ENCODE measurements at places on chromosomes 3 and 15.

GRCh38 chr3:7696320-7696719 lies 805.3 kb upstream of the LMCD1 start:
- DNase-seq = no peak

GRCh38 chr3:23256741-23257435 lies 53.8 kb downstream of the UBE2E2 start:
- DNase-seq = no peak

GRCh38 chr3:136078421-136079364 lies 113.2 kb downstream of the PPP2R3A start:
- DNase-seq = no peak

DNA sequence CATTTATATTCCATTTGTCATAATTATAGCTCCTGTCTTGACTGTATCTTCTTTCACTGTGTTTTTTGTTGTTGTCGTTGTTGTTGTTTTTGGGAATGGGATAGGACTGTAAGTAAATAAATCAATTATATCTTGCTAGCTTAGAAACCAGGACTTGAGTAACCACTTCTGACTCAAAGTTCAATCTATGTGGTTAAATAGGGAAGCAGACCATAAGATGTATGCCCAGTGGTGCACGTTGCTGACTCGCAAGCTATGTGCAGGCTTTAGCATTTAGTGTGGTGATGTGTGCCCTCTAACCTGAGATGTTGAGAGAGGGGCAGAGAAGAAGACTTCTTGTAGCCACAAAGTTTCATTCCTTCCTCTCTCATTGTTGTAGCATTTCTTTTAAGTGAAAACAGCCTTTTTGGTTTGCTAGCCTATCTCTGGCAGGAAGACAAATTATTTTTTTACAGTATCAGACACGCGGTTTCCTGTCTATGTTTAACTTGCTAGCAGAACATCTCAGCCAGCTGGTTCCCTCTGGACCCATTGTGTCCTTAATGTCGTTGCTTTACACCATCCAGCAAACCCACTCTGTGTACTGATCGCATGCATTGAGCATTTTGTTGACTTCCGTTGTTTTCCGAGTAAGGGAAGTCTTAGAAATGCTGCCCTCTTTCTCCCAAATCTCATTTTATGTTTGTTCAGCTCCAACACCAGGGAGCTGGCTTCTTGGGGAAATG lies 52.1 kb downstream of the TGFBR2 start:
- peak; percentile 62 for DNase-seq

DNA sequence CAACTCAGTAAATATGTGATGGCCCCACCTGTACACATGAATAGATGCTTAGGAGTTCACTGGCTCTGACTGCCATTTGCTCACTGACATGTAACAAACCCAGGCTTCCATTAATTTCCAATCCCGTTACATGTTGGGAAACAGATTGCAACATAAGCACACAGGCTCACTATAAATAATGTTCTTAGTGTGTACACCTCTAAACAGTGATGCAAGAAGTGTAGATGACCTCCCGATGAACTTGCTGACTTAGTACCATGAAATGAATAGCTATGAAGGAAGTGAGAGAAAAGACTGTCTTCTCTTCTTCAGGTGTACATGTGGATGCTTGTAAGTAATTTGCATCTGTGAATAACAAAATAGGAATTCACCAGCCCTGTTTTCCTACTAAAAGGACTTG lies 21.4 kb upstream of the FSIP1 start:
- no peak for DNase-seq
